AG09309 (cell line): ENCODE measurements at places on chromosomes 13 and 19.

GRCh38 chr13:113599391-113599790 lies 14.8 kb downstream of the TFDP1 start:
- no peak for DNase-seq

DNA sequence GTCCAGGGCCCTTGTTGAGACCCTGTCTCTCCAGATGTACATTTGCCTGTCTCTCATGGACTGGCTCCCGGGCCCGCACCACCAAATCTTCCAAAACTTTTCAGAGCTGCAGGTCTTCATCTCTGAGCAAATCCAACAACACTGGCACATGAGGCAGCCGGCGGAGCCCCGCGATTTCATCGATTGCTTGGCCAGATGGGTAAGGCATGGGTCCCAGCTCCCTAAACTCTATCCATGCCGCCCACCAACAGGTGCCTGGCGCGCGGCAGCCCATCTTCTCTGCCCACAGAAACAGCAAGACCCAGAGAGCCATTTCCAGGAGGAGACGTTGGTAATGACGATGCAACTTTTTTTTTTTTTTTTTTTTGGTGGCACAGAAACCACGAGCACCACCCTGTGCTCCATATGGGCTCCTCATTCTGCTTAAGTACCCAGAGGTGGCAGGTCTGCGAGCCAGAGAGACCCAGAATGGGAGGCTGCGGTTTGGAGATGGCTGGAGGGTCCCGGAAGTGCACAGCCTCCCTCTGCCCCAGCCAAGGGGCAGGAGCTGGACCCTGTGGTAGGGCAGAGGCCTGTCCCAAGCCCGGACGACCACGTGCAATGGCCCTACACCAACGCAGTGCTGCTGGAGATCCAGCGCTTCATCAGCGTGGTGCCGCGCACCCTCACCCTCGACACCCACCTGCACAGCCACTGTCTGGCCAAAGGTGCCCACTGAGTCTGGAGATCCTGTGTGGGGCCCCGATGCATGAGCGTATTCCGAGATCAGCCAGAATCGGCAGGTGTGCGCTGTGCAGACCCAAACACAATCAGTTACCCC lies 22.6 kb downstream of the CYP2F1 start:
- no peak for DNase-seq

DNA sequence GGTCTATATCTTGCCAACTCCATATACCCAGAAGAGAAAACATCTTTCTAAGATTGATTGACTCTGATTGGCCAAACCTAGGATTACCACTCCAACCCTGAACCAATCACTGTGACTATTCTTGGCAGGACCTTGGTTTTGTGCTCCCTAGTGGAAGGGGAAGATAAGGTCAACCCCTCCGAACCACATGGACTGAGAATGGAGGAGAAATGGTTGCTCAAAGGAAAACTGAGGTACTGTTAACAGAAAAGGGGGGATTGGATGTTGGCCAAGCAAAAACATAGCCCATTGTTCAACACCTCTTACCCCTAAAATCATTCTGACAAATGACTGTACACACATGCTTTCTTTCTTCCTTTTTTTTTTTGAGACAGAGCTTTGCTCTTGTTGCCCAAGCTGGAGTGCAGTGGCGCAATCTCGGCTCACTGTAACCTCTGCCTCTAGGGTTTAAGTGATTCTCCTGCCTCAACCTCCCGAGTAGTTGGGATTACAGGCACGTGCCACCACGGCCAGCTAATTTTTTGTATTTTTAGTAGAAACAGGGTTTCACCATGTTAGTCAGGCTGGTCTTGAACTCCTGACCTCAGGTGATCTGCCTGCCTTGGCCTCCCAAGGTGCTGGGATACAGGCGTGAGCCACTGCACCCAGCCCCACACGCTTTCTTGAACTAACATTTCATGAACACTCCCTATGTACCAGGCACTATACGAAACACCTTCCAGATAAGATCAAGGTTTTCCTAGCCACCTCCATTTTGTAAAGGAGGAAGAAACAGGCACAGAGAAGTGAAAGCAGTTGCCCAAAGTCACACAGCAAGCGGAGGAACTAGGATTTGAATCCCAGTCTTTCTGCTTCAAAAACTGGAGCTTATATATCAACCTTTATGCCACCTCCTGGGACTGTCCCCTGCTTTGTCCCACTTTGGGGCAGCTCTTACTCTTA lies 6.5 kb downstream of the MEIOSIN start:
- DNase-seq, result no peak

GRCh38 chr13:99307648-99308339 lies 595 bp upstream of the GPR183 start:
- no peak for DNase-seq

GRCh38 chr13:39656325-39656677 lies 839 bp downstream of the COG6 start:
- DNase-seq, result no peak

GRCh38 chr13:32947411-32948276 lies 68.6 kb upstream of the KL start:
- no peak for DNase-seq

GRCh38 chr13:78679329-78679728 lies 20.4 kb upstream of the OBI1 start:
- no peak for DNase-seq

GRCh38 chr13:72638059-72638815 lies 89.2 kb downstream of the MZT1 start:
- no peak for DNase-seq

- DNase-seq, result no peak
Measured at GRCh38 chr13:52393572-52394357, 12.2 kb downstream of the THSD1 start.
